ENCODE measurements at places on chromosomes 6 and 20.

DNA sequence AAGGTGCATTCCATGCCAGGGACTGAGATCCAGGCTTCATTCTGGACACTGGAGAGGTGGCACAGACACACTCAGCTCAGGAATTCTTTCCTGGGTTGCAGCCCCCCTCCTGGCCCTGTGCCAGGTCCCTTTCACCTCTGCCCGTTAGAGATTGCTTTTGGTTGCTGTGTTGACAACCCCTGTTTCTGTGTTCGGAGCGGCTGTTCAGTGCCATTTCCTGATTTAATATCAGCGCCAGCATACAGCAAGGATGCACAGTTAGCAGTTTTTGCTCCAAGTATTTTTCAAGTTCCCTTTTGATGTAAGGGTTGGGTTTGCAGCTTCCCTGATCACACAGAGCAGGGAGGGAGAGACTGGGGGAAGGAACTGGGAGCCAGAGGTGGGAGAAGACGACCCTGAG, 8.5 kb upstream of the MAFB start:
- DNase-seq, result no peak

- DNase-seq, result no peak
These were observed 19.8 kb downstream of the ABCF1 start for GRCh38 chr6:30591008-30591407.

- DNase-seq, result no peak
These were observed 38.9 kb upstream of the NKX2-4 start for GRCh38 chr20:21436205-21436604.

GRCh38 chr6:168093634-168094033, 14.6 kb upstream of the FRMD1 start:
- no peak for DNase-seq

DNA sequence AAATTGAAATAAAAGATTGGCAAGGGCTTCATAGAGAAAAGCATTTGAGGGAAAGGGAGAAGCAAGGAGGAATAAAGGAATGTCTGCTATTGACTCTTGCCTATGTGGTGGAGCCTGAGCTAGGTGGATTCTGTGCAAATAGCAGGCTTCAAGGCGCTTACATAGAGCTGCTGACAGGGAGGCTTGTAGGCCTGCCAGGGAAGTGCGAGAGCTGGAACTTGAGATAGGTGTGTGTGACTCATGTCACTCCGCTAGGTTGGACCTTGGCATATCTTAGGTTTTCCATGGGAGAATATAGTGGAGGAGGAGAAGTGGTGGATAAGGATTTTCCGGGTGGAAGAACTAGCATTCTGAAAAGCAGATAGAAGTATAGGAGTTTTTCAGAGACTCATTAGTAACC, 14.0 kb downstream of the SNRNP48 start:
- DNase-seq, result no peak

GRCh38 chr6:5525209-5525608, 263.9 kb downstream of the FARS2 start:
- no peak for DNase-seq

DNA sequence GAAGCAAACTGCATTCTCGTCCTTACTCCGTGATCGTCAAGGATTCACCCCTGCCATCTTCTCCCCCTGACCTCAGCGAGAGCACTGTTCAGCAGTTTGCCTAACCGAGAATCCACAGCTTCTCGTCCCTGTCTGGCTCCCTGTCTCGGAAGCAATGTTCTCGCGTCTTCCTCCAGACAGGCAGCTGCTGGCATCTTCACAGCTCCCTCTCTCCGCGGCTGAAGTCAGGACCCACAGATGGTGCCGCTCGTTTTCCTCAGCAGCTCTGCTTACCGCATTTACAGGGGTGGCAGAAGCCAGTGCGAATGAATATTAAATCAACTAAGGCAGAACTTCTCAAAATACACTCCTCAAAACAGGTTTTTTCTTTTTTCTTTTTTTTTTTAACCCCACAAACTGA, 18.9 kb upstream of the SLC22A2 start:
- DNase-seq, result no peak

DNA sequence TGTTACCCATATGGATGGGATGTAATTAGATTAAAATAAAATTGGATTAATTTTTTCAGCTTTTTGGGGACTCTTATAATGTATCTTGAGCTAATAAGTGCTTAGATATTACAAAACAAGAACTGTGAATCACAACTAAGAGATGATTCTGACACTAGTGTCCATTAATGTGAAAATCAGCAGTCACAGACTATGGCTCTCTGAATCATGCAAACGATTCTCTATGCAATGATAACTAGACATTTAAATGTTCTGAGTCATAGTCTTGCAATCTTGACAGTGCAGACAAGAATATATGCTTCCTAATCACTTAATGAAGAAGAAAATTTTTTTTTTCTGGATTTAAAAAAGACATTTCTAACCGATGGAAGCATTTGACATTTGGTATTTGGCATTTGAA, 82.2 kb upstream of the OPRM1 start:
- DNase-seq, result no peak

GRCh38 chr6:68632734-68633133, 2.3 kb upstream of the ADGRB3 start:
- DNase-seq, result no peak

GRCh38 chr6:122511193-122511924, 39.8 kb upstream of the SERINC1 start:
- no peak for DNase-seq

GRCh38 chr6:43768983-43769525, 957 bp upstream of the VEGFA start:
- no peak for DNase-seq

DNA sequence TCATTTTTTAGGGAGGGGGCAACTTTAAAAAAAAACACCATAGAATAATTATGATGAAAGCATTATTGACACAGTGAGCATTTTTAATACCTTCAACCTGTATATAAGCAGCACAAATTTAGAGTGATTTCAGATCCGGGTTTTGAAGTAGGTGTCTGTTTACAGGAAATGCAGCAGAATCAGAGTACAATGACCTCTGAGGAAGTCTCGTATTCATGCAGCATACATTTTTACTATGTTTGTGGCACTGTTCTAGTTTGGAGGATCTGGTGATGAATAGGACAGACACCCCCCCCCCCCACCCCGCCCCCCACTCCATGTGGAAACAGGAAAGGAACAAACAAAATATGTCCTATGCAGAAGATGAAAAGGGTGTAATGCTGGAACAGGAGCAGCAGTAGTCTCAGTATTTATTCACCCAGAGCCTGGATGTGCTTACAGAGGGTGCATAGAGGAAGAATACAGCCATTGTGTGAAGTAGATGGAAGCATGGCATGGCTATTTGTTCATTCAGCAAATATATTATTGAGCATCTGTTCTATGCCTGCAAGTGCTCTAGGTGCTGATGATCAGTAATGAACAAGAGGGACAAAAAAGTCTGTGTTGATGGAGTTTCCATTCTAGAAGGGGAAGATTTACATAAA, 19.7 kb downstream of the VAPB start:
- no peak for DNase-seq

GRCh38 chr6:87182321-87182720, 27.0 kb downstream of the ZNF292 start:
- no peak for DNase-seq

DNA sequence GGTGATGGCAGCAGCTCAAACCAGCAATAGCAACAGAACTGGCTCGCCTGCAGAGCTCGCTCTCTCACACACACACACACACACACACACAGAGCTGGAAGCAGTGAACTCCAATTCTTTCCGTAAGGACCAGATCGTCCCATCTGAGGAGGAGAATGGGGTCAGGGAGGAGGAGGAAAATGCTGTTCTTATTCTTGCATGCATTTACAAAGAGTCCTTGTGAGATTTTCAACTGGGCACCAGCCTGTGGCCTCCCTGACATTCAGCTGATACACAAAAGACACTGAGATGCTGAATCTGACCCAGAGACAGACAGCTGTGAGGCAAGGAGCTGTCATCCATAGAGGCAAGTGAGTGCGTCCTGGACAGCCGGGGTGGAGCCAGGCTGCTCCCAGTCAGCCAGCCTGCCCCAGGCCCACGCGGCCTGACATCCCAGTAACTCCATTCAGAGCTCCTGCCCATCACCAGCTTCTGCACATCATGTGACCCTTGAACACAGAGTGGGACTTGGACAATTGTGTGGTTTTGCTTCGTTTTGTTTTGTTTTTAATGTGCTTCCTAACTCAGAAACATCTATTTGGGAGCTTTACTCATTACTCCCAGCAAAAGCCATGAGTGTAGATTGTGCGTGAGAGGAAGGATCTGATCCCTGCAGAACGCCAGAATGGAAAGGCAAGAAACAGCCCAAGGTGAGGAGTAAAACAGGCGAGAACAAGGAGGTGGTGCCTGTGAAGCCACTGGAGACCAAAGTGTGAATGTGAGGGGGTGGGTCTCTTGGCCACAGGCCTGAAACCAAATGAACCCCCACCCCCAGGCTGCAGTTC, 2.1 kb downstream of the SERPINB9 start:
- DNase-seq, result no peak

- no peak for DNase-seq
These were observed 43.0 kb downstream of the BACH2 start for GRCh38 chr6:90253631-90254030.

DNA sequence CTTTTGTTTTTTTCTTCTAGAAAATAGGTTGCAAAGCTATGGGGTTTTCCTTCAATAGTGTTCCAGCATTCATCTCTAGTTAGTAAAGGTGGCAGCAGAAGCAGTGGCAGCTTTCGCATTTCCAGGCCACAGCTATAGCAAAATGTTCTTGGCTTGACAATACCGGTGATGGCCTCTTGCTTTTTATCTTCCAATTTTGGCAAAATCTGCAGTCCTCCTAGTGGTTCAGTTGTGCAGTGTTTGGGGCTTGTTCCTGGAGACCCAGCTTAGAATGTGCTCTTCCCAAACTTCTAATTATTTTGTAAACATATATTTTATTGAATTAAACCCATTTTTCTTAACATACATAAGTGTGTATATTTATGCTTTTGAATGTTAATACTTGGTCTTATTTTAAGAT, 370.6 kb upstream of the MAN1A1 start:
- no peak for DNase-seq

- no peak for DNase-seq
These were observed 468.4 kb downstream of the PHF3 start for GRCh38 chr6:64104051-64104450.

DNA sequence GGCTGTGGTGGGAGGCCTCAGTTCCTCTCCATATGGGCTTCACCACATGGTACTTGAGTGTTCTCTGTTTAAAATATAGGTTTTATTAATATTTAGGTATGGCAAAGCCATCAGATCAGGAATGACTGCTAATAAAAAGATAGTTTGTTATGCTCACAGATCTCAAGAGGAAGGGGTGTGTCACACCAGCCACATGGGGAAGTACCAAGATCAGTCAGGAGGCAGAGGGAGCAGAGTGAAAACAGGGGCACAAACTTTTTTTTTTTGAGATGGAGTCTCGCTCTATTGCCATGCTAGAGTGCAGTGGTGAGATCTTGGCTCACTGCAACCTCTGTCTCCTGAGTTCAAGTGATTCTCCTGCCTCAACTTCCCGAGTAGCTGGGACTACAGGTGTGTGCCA, 92.1 kb upstream of the GCM1 start:
- no peak for DNase-seq

DNA sequence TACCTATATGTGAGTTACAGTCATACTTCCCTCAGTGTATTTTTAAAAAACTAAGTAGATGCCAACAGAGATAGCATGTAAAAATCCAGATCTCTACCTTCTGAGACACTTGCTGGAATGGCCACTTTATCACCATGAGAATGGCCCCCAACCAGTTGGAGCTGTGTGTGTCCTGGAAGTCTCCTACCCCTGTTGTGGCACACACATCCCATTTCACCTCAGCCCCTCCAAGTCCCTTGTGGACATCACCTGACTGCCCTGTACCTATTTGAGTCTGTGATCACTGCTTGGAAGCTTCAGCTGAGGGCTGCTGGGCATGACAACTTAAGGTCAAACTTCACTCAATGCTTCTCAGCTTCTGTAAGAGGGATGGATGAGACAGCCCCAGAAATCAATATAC, 24.1 kb downstream of the MOCS1 start:
- no peak for DNase-seq

DNA sequence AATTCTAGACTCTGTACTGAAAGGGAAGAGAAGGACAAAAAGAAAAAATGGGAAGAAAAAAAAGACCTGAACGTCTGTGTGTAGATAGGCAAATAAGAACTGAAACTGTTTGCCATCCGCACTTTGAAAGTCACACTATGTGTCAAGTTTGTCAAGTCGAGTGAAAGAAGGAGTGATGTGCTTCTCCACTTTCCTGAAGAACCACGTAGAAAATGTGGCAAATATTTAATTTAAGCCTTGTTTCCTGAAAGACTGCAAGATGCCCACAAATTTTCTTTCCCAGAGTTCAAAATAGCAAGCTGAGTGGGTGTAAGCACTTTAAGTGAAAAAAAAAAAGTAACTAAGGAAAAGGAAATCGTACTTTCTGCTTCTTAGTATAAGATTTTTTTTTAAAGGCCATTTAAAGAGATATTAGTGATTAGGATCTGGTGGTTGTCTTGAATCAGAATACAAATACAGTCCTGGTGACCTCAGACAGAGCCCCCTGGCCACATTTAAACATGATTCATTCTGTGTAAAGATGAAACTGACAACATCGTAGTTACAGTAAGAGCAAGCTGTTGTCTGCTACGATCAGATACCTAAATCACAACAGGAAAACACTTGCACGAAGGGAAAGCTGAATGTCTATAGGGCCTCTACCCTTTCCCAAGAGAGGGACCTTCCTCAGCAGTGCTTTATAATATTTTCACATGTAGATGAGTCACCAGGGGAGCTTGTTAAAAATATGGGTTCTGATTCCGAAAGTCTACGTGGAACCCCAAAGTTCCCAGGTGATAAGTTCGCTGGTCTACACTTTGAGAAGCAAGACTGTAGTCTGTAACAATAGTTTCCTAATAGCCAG, 102.3 kb downstream of the HIVEP2 start:
- no peak for DNase-seq

DNA sequence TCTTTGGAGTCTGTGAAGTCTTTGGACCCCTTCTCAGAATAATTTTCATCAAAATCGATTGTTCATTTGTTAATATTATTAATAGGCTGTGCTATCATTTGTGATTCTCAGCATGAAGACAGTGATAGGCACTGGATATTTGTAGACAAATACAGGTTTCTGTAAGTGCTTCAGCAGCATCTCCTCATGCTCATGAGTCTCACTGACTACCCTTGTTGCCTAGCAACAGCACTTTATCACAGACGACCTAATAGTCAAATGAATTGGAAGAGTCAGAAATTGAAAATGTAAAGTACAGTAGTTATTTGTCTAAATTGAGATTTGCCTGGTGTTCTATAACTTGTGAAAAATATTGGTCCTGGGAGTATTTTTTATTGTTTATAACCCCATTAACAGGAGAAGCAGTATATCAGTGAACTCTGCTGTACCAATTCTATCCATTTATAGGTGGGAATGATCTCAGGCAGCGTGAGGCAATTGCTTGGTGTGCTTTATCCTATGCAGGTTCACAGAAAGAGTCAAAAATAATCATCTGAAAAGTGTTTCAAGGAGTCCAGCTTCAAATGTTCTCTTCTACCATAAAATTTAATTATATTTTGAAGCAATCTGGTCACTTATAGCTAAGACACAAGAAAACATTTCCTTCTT, 684.6 kb downstream of the RFPL4B start:
- no peak for DNase-seq

DNA sequence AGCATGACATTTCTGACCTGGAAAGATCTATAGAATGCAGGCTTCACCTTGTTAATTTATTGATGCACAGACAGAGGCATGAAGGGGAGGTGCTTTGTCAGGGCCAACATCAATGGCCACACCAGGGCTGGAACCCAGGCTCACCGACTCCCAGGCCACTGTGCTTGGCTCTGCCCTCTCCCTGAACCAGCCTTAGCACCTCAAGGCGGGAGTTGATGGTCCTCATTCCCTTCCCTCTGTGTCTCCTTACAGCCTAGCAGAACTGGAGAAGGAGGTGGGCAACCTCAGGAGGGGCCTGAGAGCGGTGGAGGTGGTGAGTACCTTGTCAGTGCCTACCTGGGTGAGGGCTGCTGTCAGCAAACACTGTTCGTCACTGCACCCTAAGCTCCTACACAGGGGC, 35.6 kb downstream of the MOCS1 start:
- no peak for DNase-seq

Data from activated T-cell treated with anti-CD3 and anti-CD28 coated beads for 4 hours (primary cell).